Left renal cortex interstitium (tissue), 4 donors: ENCODE measurements at places on chromosomes 12 and 14.

- no peak for DNase-seq
These were observed 38.3 kb downstream of the FGD6 start for GRCh38 chr12:95179011-95179410.

DNA sequence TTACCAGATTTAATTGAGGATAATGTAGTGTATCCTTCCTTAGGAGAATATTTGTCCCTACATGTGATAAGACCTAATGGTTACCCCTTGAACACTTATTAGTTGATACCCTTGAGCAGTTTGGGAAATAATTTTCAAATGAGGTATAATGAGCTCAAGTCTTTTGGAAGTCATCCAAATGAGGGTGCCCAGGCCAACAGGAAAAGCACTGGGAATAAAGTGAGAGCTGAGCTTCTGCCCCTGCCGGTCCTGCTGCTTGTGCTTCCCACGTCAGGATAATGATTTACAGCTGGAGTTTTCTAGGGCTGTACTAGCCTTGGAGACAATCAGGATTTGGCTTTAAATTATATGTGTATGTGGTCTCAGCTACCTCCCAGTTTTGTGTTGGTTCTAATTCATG lies 178.8 kb upstream of the FRMD6 start:
- no peak for DNase-seq

- DNase-seq, result no peak
These were observed 25.3 kb downstream of the C2CD5 start for GRCh38 chr12:22518998-22519397.

DNA sequence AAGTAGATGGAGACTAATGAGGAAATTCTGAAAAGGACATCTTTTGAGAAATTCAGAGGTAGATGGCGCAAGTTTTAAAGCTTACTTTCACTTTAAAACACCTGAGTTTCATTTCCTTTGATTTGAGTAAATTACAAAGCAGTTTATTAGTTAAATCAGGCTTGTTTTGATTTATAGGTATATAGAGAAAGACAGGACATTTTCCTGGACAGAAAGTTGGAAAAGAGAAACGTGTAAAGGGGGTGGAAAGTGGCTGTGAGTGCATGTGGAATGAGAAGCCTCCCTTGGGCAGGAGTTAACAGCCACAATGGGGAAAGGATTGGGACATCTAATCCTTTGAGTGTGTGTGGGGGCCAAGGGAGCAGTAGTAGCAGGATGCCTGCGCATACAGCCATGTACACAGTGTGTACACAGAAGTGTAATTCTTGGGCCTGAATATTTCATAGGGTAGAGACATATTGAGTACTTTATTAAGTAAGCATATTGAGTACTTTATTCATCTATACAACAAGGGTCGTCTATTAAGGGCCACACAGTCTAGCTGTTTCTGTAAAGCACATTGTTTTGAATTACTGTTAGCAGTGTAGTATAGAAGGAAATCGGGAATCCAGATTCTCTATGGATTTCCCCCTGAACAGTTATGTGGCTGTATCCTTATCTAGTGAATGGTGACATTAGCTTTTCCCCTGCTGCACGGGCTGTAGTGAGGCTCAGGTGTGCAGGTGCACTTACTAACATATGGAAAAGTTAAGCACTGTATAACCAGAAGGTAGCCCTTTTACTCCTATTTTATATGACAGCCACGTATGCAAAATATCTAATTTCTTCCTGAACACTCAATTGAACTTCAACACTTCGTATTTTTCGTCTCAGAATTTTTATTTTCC lies 19.1 kb downstream of the MARK3 start:
- no peak for DNase-seq

- DNase-seq, result peak; percentile 62
These were observed 220.5 kb upstream of the ATXN7L3B start for GRCh38 chr12:74317078-74317601.

GRCh38 chr14:60220084-60220483 lies 28.9 kb upstream of the PPM1A start:
- DNase-seq, result no peak

GRCh38 chr14:105013150-105013785 lies 7.6 kb downstream of the CDCA4 start:
- DNase-seq, result no peak

DNA sequence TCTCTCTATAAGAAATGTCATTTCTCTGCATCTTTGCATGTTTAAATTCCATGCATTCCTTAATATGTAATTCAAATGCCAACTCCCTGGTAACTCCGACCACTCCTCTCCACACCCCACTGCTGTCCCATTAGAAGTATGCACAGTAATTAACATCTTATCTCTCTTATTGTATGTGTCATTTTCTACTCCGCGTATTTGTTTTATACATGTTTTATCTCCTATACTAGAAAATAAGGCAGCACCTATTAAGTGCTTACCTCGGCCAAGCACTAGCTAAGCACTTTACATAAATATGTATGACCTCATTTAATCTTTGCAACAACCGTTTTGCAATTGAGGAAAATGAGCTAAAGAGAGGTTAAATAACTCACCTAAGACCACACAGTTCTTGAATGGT lies 469.8 kb downstream of the BCAT1 start:
- no peak for DNase-seq

GRCh38 chr12:52370926-52371608 lies 3.8 kb upstream of the KRT85 start:
- peak; percentile 18 for DNase-seq

DNA sequence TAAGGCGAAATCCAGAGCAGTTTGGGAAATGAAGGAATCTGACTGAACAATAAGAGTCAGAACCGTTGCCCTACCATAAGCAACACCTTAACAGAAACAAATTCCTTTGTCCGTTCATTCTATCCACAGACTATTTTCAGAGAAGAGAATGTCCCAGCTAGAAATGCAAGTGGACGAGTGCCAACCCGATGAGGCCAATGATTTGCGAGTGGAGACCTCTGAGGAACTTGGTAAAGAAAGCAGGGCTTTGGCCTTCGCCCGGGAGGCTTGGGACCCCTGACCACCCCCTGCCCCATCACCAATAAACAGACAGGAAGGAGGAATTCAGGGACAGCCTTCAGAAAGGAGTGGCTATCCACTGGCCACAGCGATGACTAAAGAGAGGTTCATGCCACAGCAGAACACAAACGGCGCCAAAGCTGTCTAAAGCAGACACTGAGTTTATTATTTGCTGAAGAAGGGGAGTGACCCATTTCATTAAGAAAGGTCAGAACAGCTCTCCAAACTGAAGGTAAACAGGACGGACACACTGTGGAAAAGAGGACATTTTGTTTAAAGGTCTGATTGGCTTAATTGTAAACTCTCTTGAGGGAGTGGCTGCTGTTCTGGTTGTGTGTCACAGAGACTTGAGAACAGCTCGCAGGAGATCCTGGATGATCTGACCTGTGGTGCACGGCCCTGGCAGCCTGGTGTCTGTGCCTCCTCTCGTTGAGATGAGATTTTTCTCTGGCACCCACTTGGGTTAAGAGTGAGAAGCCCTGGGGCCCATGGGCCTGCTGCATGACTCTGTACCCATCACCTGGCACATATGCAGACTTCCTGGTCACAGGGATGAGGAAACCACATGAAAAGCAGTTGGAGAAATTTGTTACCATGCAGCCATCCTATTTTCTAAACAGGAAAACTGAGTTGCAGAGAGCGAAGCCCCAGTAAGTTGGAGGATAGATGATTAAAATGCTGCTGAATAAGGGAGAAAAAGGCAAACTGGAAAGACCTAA lies 142.0 kb upstream of the PZP start:
- DNase-seq, result no peak

DNA sequence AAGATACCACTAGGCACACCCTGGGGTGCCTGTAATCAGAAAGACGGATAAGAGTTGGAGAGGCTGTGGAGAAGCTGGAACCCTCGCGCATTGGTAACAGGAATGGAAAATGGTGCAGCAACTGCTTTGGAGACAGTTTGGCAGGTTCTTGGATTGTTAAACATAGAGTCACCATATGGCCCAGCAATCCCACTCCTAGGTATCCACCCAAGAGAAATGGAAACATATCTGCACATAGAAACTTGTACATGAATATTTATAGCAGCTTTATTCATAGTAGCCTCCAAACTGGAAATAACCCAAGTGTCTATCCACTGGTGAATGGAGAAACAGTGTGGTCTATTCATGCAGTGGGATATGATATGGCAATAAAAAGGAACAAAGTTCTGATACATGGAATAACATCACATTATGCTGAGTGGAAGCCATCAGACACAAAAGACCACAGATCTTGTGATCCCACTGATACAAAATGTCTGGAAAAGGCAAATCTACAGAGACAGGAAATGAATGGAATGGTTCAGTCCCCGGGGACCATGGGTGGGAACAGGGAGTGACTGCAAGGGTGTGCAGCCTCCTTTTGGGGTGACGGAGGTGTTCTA lies 45.4 kb downstream of the JAG2 start:
- DNase-seq, result no peak

GRCh38 chr14:104923640-104924420 lies 849 bp upstream of the PLD4 start:
- no peak for DNase-seq

GRCh38 chr12:66735275-66735674 lies 56.4 kb upstream of the GRIP1 start:
- DNase-seq, result no peak

DNA sequence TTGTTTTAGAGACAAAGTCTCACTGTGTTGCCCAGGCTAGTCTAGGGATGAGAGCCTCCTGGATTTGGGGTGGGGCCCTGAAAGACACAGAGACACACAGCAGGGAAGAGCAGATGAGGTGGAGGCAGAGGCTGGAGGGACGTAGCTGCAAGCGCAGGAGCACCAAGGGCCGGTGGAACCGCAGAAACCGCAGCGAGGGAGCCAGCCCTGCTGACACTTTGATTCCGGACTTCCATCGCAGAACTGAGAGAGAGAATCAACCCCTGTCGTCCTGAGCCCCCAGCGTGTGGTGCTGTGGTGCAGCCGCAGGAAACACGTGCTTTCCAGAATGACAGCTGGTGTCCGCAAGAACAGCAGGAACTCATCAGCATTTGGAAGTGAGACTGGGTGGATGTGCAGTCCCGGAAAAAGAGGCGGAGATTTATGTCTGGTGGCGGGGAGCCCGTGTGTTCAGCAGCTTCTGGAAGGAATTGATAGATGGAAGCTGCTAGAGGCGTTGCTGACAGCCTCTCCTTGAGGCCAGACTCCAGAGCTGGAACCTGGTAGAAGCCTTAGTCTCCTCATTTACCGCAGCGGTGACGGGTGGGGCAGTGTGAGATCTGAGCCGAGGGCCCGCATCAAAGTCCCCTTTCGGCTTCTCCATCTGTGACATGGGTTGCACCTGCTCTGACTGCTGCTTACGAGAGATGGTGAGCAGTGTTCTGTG lies 21.9 kb upstream of the KLC1 start:
- DNase-seq, result peak; percentile 82

DNA sequence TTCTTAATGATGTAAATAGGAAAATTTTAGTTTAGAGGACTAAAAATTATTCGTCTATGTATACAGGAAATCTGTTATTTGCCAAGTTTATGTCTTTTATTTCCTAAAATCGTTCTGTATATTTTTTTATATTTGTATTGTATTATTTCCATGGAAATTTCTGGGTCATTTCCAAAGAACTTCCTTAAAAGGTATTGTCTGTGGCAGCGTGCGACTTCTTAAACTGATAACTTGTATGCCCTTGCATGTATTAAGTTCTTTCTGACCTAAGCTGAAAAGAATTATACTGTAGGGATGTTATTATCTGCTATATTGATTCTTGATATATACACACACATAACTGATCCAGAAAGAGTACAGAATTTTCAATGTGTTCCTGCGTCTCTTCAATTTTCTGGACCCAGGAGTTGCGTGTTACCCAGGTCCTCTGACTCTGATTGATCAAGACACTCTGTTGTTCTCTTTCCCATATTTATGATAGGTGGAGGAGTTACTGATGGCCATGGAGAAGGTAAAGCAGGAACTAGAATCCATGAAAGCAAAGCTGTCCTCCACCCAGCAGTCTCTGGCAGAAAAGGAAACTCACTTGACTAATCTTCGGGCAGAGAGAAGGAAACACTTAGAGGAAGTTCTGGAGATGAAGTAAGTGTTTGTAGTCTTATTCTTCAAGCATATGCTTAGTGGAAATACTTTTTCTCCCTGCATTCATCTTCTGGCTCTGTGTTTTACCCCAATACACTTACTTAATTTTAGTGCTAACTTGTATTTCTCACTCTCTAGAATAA lies 298.5 kb downstream of the ERC1 start:
- DNase-seq, result no peak

DNA sequence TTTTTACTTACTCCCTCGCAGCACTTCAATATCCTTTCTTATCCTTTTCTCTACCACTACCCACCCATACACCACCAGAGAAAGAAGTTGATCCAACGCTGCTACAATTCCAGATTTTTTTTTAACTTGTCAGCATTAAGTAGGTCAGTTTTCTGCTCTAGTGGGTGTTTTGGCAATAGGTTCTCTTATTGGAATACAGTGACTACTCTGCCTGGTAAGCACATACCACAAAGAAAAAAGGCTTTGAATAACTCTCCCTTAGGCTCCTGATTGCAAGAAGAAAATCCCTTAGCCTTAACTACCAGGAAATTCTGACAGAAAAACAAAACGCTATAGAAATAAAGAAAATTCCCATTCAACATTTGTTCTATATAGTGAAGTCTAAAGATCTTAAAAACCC lies 72.0 kb downstream of the NUMB start:
- no peak for DNase-seq

- DNase-seq, result no peak
These were observed 315.2 kb upstream of the G2E3 start for GRCh38 chr14:30243805-30244204.

- no peak for DNase-seq
These were observed 11.7 kb downstream of the HDAC7 start for GRCh38 chr12:47808050-47808449.

DNA sequence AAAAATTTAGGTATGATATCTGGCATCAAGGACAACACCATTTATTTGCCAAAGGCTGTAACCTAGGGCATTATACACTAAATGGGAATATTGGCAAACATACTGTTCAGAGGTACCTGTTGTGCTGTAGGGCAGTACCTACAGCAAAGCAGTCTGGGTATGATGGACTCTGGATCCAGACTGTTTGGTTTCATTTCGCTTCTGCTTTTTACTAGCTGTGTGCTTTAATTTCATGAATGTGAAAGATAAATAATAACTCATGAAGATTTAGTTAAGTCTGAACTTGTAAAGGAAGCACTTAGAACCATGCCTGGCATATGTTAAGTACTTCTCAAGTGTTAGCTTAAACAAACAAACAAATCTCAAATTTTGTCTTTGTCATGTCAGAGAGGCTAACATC lies 17.7 kb upstream of the SLC38A2 start:
- no peak for DNase-seq

DNA sequence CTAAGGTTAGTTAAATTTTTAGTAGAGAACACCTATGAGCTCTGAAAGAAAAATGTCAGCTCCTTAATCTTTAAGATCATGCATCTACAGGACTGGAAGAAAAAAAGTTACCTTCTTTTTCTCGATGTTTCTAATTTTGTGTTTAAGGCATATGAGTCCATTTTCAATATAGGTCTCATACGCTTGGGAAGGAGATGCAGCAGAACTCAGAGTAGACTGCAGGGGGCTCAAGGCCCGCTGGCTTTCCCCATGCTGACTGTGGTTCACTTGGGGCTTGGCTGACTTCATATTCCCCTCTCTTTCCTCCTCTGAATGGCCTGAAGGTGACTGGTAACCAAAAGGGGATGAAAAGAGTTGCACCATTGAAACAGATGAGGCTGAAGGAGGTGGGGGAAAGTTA lies 1.5 kb downstream of the CAPRIN2 start:
- peak; percentile 9 for DNase-seq
